Neural crest cell (in vitro differentiated cells): ENCODE measurements at places on chromosomes 1 and 21. TPM values are rescaled to one million over a fixed set of nuclear protein-coding genes. Genes with fewer than 3 reads are reported as not detected.

- no peak overlapping the region for H3K4me3 ChIP-seq
- H3K27me3 ChIP-seq, result no peaks in the 10 kb centered on the region
- DNase-seq, result no peak
- H3K27ac ChIP-seq, result no peak overlapping the region
- peaks cover 27% of the 10 kb centered on the region for H3K36me3 ChIP-seq
Measured at GRCh38 chr1:174206148-174206836, 47.0 kb downstream of the RABGAP1L start.

GRCh38 chr1:63864224-63864641 lies 90.4 kb downstream of the ROR1 start:
- H3K4me3 ChIP-seq, result no peak overlapping the region
- H3K4me1 ChIP-seq, result peaks cover 19% of the 10 kb centered on the region
- no peak overlapping the region for H3K27ac ChIP-seq
- no peak for DNase-seq
- H3K27me3 ChIP-seq, result no peaks in the 10 kb centered on the region
- no peaks in the 10 kb centered on the region for H3K36me3 ChIP-seq

ELF3 gene
- total RNA-seq, result 0.19 and 0.55 TPM in 2 replicates

PRRX1 gene
- 4.1 and 4.6 TPM in 2 replicates for total RNA-seq

- no peak overlapping the region for H3K4me3 ChIP-seq
- DNase-seq, result no peak
- no peaks in the 10 kb centered on the region for H3K27me3 ChIP-seq
- H3K27ac ChIP-seq, result no peak overlapping the region
- no peaks in the 10 kb centered on the region for H3K4me1 ChIP-seq
- no peaks in the 10 kb centered on the region for H3K36me3 ChIP-seq
Measured at GRCh38 chr21:42939582-42940413, 14.4 kb upstream of the ERVH48-1 start.

PLA2G2A gene
- total RNA-seq, result not detected in 2 replicates

- H3K27me3 ChIP-seq, result no peaks in the 10 kb centered on the region
- no peak overlapping the region for H3K27ac ChIP-seq
- DNase-seq, result no peak
Measured at GRCh38 chr1:223621312-223621734, 44.2 kb downstream of the CAPN8 start.

- H3K4me1 ChIP-seq, result peaks cover 9% of the 10 kb centered on the region
- H3K36me3 ChIP-seq, result no peaks in the 10 kb centered on the region
- no peak overlapping the region for H3K4me3 ChIP-seq
- no peak for DNase-seq
- H3K27me3 ChIP-seq, result peaks cover 2% of the 10 kb centered on the region
Measured at GRCh38 chr1:91170571-91170970, 148.7 kb upstream of the ZNF644 start.

DNA sequence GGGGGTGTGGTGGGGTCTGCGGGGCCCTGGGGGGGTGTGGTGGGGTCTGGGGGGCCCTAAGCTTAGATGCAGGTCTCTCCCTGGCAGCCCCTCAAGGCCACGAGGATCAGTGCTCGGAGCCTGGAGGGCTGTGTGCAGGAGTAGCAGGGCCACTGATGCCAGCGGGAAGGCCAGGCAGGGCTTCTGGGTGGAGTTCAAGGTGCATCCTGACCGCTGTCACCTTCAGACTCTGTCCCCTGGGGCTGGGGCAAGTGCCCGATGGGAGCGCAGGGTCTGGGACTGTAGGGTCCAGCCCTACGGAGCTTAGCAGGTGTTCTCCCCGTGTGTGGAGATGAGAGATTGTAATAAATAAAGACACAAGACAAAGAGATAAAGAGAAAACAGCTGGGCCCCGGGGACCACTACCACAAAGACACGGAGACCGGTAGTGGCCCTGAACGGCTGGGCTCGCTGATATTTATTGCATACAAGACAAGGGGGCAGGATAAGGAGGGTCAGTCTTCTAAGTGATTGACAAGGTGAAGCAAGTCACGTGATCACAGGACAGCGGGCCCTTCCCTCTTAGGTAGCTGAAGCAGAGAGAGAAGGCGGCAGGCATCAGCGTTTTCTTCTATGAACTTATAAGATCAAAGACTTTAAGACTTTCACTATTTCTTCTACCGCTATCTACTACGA lies 8.7 kb downstream of the RNF223 start:
- H3K4me1 ChIP-seq, result peaks cover 6% of the 10 kb centered on the region
- DNase-seq, result no peak
- H3K27me3 ChIP-seq, result peaks cover 53% of the 10 kb centered on the region
- no peak overlapping the region for H3K27ac ChIP-seq
- H3K36me3 ChIP-seq, result no peaks in the 10 kb centered on the region

DNA sequence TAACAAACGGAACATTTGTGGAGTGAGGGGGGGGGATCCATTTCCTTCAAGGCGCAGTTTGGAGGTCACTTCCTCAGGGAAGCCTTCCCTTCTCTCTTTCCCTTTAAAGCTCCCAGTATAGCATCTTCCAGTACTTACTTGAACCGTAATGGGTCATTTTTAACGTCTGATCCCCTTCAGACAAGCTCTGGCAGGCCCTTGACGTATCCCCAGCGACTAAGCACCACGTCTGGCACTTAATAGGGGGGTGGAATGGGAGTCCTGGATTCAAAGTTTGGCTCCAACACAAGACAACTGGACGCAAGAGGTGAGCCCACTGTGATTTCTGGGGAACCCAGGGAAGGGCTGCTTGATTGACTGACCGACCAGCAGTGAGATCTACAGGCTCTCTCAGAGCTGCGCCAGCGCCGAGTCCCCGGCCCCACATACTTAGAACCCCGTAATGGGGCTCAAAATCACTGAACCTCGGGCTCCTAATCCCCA lies 441 bp downstream of the YARS1 start:
- peaks cover 9% of the 10 kb centered on the region for H3K36me3 ChIP-seq
- H3K27me3 ChIP-seq, result no peaks in the 10 kb centered on the region
- H3K4me1 ChIP-seq, result peaks cover 41% of the 10 kb centered on the region
- DNase-seq, result peak; percentile 1
- peak overlapping the region; percentile 95 for H3K4me3 ChIP-seq

- H3K4me1 ChIP-seq, result peaks cover 16% of the 10 kb centered on the region
- H3K36me3 ChIP-seq, result peaks cover 5% of the 10 kb centered on the region
- no peaks in the 10 kb centered on the region for H3K27me3 ChIP-seq
- H3K27ac ChIP-seq, result no peak overlapping the region
Measured at GRCh38 chr1:207845109-207845508, 65.8 kb downstream of the CD34 start.

KCNN3 gene
- total RNA-seq, result 0.84 and 1.1 TPM in 2 replicates

DNA sequence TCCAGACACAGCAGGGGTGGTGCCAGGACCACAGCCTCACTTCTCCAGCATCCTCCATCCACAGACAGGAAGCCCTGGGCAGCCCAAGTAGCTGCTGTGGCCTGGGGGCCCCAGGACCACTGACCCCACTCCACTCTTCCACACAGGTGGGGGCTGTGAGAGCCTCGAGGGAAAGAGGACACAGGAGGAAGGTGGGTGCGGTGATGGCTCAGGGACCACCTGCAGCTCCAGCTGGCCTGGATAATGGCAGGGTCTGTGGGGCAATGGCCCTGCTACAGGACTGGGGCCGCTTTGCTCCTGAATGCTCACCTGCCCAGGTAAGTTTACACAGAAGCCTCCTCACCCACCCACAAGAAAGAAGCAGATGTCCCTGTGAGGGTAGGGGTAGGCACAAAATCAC lies 18.3 kb upstream of the PRSS38 start:
- H3K4me3 ChIP-seq, result no peak overlapping the region
- peaks cover 19% of the 10 kb centered on the region for H3K27me3 ChIP-seq
- no peak for DNase-seq
- no peaks in the 10 kb centered on the region for H3K36me3 ChIP-seq
- H3K27ac ChIP-seq, result no peak overlapping the region

DNA sequence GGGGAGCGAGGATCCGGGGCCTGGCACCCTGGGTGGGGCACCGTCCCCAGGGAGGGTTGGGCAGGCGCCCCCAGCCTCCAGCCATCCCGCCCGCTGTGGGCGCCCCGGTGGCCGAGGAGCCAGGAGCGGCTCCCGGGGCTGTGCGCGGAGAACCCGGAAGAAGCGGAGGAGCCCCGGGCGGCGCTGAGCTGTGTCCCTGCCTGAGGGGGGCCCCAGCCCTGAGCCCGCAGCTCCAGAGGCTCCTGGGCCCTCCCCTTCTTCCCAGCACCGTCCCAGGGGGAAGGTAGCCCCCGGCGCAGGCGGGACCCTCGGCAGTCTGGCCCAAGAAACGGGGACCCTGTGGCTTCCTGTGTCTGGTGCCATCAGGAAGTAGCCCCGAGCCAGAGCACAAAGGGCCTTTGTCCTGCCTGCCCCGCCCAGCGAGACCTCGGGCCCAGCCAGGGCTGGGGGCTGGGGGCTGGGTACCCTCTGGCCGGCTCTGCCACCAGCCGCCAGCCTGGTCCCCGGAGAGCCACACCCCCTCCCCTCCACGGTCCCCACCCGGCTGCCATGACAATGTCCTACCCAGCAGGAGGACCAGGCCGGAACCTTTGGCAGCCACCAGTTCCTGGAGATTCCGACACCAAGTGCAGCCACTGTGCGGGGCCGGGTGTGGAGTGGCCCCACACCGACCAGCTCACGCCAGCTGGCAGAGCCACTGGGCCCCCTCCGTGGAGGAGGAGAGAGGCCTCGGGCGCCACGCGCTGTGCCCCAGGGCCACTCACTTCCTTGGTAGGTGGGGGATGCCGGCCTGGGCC lies 15.6 kb upstream of the TTLL10 start:
- H3K27ac ChIP-seq, result no peak overlapping the region
- H3K36me3 ChIP-seq, result peaks cover under 1% of the 10 kb centered on the region
- peak; percentile 57 for DNase-seq
- no peaks in the 10 kb centered on the region for H3K4me1 ChIP-seq
- peaks cover 3% of the 10 kb centered on the region for H3K27me3 ChIP-seq

GRCh38 chr1:32305310-32305709 lies 13.4 kb downstream of the HDAC1 start:
- H3K4me3 ChIP-seq, result no peak overlapping the region
- DNase-seq, result no peak
- H3K27ac ChIP-seq, result no peak overlapping the region
- peaks cover 23% of the 10 kb centered on the region for H3K36me3 ChIP-seq
- H3K27me3 ChIP-seq, result no peaks in the 10 kb centered on the region

CNKSR1 gene
- 3.0 and 3.6 TPM in 2 replicates for total RNA-seq

WARS2 gene
- total RNA-seq, result 12.3 and 13.6 TPM in 2 replicates

DNA sequence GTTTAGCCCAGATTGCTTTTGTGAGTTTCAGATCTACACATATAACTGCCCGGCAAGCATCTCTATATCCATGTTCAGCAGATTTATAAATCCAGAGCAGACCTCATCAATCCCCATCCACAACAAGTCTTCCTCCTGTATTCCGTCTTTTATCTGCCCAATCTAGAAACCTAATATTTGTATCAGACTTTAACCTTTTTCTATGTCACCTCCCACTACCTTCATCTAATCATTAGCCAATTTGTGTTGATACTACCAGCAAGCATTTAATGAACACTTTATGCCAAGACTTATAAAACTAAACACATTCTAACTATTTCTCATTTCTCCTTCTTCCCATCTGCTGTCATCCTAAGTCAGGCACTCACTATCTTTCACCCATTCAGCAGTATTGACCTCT lies 135.5 kb downstream of the PBX1 start:
- H3K4me1 ChIP-seq, result peaks cover 8% of the 10 kb centered on the region
- H3K27me3 ChIP-seq, result no peaks in the 10 kb centered on the region
- H3K27ac ChIP-seq, result no peak overlapping the region
- H3K36me3 ChIP-seq, result no peaks in the 10 kb centered on the region
